ENCODE measurements at places on chromosomes 12 and 14. TPM values are rescaled to one million over a fixed set of nuclear protein-coding genes. Genes with fewer than 3 reads are reported as not detected.

Gene SLC35E3
- 16.7 TPM for total RNA-seq

Gene PPFIA2
- total RNA-seq: not detected

Gene TRIM9
- total RNA-seq: 9.3 TPM

Gene EFCAB11
- 10.3 TPM for total RNA-seq

Gene TGFB3
- 0.54 TPM for total RNA-seq

Gene WIF1
- not detected for total RNA-seq

Gene TAS2R8
- not detected for total RNA-seq

Gene KRT78
- total RNA-seq: 0.20 TPM

Gene OR10P1
- not detected for total RNA-seq
